HepG2 (cell line): ENCODE measurements at places on chromosomes 1 and 21. TPM values are rescaled to one million over a fixed set of nuclear protein-coding genes. Genes with fewer than 3 reads are reported as not detected.

Gene OR2G6
- not detected in 2 replicates for total RNA-seq

Gene LY9
- not detected in 2 replicates for total RNA-seq

Gene ADARB1
- total RNA-seq, result 9.2 and 10.0 TPM in 2 replicates

Gene GNPAT
- 114 and 153 TPM in 2 replicates for total RNA-seq

Gene FNDC10
- total RNA-seq, result 2.0 and 2.5 TPM in 2 replicates

Gene KRTAP19-3
- total RNA-seq, result not detected in 2 replicates

Gene PCP4
- total RNA-seq, result not detected in 2 replicates

Gene CLEC20A
- total RNA-seq, result not detected in 2 replicates

Gene TMEM51
- 6.3 and 12.2 TPM in 2 replicates for total RNA-seq

GRCh38 chr1:157056269-157056668 is 10.7 kb upstream of the ARHGEF11 start:
- no peak for DNase-seq

DNA sequence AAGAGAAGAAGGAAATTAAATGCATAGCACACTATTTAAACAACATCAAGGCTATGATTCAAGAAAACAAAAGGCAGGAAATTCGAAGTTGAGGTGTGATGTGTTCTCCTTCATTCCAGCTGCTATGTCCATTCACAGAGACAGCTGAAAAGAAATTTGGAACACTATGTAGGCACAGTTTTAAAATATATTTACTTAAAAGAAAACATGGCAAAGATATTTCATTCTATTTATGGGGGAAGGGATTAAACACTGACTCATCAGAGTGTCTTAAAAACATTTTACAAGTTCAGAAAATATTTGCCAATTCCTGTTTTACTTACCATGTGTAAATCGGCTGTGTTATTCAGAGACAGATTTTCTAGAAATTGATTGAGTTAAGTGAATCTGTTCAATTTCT is 39.4 kb upstream of the NGF start:
- DNase-seq, result no peak

DNA sequence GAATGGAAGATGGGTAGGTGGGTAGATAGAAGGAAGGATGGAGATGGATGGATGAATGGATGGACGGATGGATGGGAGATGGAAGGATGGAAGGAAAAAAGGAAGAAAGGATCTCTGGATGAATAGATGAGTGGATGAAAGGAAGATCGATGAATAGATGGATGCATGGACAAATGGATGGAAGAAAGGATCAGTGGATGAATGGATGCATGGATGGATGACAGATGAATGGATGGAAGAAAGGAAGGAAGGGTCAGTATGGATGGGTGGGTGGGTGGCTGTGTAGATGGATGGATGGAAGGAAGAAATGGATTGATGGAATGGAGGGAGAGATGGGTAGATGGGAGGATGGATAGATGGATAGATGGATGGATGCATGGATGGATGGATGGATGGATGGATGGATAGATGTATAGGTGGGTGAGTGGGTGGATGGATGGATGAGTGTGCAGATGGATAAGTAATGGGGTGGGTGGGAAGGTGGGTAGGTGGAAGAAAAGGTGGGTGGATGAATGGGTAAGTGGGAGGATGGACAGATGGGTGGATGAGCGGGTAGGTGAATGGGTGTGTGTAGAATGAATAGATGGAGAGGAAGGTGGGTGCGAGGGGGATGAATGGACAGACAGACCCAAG is 14.6 kb downstream of the KIF17 start:
- DNase-seq, result no peak

DNA sequence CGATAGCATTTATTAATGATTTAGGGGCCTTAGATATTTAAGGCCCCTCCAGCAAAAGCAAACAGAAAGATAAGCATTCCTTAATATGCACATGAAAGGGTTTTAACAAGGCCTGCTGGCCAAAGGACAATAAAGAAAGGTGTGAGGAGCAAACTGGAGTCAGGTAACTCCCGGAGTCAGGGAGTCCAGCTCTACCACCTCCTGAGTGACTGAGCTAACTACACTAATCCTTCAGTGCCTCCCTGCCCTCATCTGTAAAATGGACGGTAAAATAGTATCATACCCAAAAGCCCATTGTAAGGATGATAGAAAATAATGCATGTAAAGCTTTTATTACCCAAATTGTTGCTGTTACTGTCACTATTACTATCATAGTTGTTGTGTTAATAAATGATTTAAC is 161.7 kb downstream of the SIPA1L2 start:
- no peak for DNase-seq

- no peak for DNase-seq
These were observed 1.0 kb upstream of the DIRAS3 start for GRCh38 chr1:68051475-68051874.

GRCh38 chr21:17768840-17769446 is 50.2 kb downstream of the C21orf91 start:
- DNase-seq, result no peak

DNA sequence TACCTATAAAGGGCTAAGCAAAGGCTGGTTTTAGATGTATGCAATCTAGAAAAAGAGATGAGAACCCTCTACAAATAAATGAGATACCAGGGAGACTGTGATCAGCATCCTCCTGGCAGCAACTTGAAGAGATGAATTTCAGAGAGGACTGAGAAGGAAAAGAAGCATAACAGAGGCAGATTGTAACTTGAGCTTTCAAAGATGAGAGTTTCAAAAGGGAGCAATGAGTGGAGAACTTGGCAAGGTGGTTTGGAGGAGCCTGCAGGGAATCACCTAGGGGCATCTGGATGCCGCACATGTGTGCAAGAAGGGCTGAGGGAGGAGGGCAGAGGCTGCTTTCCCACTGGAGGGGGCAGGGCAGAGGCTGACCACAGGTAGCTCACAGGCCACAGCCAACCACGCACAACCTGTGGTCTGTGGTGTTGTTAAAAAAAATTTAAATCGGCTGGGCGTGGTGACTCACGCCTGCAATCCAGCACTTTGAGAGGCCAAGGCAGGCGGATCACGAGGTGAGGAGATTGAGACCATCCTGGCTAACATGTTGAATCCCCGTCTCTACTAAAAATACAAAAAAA is 50.2 kb downstream of the PCNX2 start:
- no peak for DNase-seq

DNA sequence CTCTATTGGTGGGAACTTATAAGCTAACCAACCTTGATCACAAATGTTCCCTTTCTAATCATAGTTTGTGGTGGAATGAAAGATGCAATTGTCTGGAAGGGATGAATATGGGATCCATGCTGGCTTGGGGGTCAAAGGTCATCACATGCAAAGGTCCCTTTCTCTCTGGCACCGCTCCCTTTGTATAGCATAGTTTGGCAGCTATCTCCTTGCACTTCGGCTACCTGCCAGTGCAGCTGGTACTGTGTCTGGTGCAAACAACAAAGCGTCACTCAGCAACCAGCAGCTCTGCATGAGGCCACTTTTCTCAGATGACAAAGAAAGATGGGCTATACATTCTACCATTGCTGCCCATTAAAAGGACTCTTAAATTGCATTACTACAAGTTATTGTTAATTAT is 188.2 kb upstream of the NFIA start:
- DNase-seq, result no peak

DNA sequence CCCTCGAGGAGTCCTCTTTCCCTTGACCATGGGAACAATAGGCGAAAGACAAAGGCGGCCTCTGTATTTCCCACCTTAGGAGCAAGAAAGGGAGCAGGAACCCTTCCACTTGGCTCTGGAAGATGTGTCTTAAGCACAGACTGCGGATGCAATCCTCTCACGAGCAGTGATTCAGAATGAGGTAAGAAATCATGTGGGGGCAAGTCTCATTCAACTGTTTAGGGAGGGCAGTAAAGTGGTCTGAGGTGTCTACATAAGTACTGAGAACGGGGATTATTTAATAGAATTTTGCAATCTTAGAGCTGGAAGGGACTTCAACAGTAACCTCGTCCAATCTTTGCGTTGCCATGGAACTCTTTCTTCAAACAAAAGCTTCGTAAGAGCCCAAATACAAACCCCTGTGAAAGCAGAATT is 1.6 kb upstream of the DYRK3 start:
- DNase-seq, result no peak

- no peak for DNase-seq
These were observed 60.2 kb upstream of the PBX1 start for GRCh38 chr1:164498792-164499191.

DNA sequence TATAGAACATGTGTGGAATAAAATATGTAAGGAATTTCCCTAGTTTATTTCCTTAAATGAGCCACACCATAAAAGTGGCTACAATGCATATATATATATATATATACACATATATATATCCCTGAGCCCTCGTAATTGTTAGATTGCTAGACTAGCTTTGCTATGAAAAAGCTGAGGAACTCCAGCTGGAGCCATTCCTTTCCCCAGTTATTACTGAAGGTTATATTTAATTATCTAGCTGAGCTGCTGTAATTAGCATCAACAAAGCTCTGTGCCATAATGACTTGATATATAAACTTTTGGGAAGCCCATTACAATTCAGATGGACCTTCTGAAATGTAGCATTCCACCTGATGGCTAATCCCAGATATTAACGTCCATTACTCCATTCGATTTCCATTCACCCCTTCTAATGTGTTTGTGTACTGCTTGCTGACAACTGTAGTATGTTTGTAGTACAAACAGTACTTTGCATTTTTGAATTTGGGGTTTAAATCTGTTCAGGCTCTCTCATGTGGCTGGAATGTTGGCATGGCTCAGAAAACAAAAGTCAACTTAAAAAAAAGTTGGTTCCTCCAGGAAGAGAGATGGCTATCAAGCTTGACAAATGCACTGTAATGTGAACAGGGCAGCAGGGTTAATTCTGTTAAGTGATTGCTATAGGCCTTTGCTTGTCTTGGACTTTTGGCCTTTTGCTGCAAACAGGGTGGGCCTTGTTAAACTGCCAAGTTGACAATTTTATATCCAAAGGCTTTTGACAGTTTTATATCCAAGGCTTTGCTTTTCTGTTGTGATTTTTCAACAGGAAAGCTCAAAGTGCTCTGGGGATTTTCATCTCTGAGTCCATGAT is 170.0 kb downstream of the LTN1 start:
- peak; percentile 3 for DNase-seq

DNA sequence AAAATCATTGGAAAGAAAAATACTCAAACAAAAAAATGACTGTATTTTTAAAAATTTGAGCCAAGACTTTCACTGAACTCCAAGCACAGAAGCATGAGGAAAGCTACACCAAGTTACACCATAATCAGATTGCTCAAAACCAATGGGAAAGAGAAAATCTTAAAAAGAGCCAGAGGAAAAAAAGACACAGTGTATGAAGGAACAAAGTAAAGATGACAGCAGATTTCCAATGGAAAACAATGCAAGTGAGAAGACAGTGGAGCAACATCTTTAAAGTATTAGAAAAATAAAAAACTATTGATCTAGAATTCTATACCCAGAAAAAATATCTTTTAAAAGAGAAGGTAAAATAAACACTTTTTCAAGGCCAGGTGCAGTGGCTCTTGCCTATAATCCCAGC is 147.8 kb upstream of the ZBTB40 start:
- DNase-seq, result no peak

- DNase-seq, result no peak
These were observed 380.5 kb upstream of the VAMP3 start for GRCh38 chr1:7390604-7391000.

DNA sequence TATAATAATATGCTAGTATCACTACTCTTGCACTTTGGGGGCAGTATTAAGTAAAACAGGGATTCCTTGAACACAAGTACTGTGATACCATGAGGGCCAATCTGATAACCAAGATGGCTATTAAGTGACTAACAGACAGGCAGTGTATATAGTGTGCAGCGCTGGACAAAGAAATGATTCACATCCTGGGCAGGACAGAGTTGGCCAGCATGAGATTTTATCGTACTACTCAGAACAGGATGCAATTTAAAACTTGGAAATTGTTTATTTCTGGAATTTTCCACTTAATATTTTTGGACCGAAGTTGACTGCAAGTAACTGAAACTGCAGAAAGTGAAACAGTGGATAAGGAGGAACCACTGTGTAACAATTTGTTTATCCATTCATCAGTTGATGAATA is 74.6 kb downstream of the DNTTIP2 start:
- DNase-seq, result no peak

GRCh38 chr1:28229996-28230395 is 2.8 kb downstream of the DNAJC8 start:
- DNase-seq, result no peak

- DNase-seq, result no peak
These were observed 857.0 kb downstream of the LTN1 start for GRCh38 chr21:28135646-28136045.

- no peak for DNase-seq
These were observed 1528.0 kb downstream of the BRINP3 start for GRCh38 chr1:188949701-188950100.

- no peak for DNase-seq
These were observed 12.8 kb upstream of the CTSS start for GRCh38 chr1:150778409-150778808.

DNA sequence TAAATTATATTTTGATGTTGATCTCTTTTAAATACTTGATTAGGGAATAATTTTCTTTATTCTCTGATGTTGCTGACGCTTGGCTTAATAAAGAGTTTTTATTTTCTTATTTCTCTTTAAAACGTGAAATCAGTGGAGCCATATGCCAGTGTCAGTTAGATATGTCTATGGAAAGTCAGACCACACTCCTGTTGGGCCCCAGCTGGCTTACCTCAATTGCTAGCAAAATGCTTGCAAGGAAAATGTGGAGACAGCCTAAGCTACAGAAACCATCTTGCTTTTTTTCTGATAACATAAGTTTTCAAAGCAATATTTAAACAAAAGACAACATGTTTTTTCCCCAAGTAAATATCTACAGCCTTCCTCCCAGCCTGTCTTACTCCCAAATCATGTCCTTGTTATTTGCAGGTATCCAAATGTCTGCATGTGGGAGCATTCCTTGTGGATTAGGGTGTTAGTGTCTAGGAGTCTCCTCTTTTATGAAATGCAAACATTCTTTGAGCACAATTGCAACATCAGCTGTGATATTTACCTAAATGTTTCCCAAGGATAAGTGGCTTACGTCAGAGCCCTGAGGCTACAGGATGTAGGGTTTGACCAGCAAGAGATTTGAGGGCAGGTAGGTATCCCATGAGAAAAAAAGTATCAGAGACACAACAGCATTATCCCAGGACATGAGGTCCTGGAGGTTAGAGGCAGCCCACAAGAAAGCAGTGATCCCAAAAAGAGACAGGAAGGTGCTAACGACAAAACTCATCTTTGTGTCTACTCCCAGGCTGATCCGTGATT is 117.2 kb upstream of the KCNJ15 start:
- peak; percentile 7 for DNase-seq

DNA sequence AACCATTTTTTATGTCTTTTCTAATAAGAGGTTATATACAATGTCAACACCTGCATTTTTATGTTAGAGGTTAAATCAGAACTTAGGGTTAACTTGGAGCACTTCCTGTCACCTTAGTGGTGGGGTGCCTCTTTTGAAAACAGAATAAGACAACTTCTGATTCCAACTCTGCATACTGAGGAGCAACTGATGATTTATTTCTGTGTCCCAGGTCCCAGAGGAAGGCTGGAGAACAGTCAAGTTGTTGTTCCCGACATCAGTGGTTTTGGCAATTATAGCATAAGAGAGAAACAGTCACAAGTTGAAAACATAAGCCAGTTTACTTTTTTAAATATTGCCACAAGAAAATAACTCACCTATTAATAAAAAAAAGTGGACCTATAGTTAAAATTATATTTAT is 871.0 kb upstream of the ADAMTS5 start:
- DNase-seq, result no peak

GRCh38 chr1:64440183-64440826 is 29.6 kb upstream of the CACHD1 start:
- DNase-seq, result no peak

GRCh38 chr1:53369761-53370160 is 41.9 kb upstream of the LRP8 start:
- no peak for DNase-seq

- DNase-seq, result no peak
These were observed 456.1 kb upstream of the ADAMTS5 start for GRCh38 chr21:27423038-27423437.

- DNase-seq, result no peak
These were observed 6.3 kb upstream of the ETV3 start for GRCh38 chr1:157144509-157144908.
